PC-3 (cell line): ENCODE measurements at places on chromosomes 13 and 19. TPM values are rescaled to one million over a fixed set of nuclear protein-coding genes. Genes with fewer than 3 reads are reported as not detected.

DNA sequence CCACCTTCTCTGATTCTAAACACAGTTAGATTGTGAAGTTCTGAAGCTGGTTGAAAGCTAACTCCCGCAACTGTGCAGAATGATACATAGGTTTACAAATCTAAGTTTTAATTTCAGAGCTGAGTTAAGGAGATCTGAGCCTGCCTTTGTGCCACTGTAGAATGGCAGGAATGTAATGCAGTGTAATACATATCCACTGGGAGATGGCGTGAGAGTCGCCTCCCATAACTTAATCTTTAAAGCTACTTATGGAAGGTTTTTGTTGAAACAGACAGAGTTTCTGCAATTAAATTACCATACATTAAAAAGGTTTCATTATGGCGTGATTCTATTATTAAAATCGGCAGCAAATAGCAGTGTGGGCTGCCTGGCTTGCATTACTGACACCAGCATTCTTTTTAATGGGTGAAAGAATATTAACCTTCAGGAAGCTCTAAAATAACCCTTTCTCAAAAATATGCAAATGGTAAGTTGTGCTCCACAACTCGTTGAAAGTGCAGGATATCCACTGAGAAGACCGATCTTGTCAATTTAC lies 257.4 kb downstream of the OLFM4 start:
- H3K36me3 ChIP-seq, result no peaks in the 10 kb centered on the region
- no peaks in the 10 kb centered on the region for H3K27me3 ChIP-seq
- H3K27ac ChIP-seq, result no peak overlapping the region
- no peaks in the 10 kb centered on the region for H3K4me1 ChIP-seq
- no peak overlapping the region for H3K4me3 ChIP-seq
- DNase-seq, result no peak

Gene PLA2G4C
- total RNA-seq, result 0.63 and 2.6 TPM in 2 replicates

GRCh38 chr13:73702419-73703071 lies 431.7 kb downstream of the KLF12 start:
- 0 out of 2 replicates have a peak, but pooled peaks cover 3% of the 10 kb centered on the region for H3K4me1 ChIP-seq
- H3K27ac ChIP-seq, result peak overlapping the region; percentile 66
- H3K36me3 ChIP-seq, result no peaks in the 10 kb centered on the region
- H3K4me3 ChIP-seq, result no peak overlapping the region

DNA sequence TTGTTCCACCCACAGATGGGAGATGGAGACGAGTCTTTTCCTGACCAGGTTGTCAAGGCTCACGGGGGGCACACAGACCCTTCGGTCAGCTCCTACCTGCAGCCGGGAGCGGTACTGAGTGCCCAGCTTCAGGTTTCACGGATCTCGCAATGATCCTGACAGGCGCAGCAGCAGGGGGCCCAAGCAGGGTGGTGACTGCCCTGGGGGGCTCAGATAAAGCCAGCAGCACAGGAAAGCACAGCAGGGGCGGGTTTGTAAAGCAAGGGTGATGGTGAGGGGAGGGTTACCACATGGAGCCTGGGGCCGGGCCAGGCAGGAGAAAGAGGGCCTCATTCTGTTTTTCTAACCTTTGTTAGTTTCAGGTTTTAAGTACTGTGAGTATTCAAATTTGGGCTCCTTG lies 41.7 kb upstream of the ATP11A start:
- no peaks in the 10 kb centered on the region for H3K36me3 ChIP-seq
- no peaks in the 10 kb centered on the region for H3K4me1 ChIP-seq
- DNase-seq, result no peak
- no peak overlapping the region for H3K27ac ChIP-seq
- H3K27me3 ChIP-seq, result no peaks in the 10 kb centered on the region

- H3K4me3 ChIP-seq, result no peak overlapping the region
- no peaks in the 10 kb centered on the region for H3K4me1 ChIP-seq
- H3K27ac ChIP-seq, result no peak overlapping the region
- no peak for DNase-seq
- H3K27me3 ChIP-seq, result no peaks in the 10 kb centered on the region
Measured at GRCh38 chr19:40621283-40621682, 20.1 kb downstream of the LTBP4 start.

Gene EFNA2
- total RNA-seq, result not detected in 2 replicates
